ENCODE measurements at places on chromosomes 6 and 20.

DNA sequence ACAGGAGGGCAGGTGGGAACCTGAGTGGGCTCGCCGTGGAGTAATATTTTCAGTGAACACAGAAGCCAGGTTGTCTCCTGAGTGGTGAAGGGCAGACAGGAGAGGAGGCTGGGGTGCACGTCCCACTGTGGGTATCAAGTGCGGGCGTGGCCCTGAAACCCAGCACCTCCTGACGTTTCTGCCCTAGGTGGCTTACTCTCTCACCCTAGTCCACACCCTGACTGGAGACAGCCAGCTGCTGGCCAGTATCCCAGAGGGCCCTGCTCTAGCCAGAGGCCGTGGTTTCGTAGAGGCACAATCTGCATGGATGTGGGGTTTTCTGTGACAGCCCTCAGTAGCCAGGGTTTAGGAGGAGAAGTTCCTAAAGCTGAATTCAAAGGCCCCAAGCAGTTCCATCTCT, 86.7 kb downstream of the TRERF1 start:
- no peak for DNase-seq

- no peak for DNase-seq
Measured at GRCh38 chr20:1337441-1337840, 8.5 kb upstream of the SDCBP2 start.

DNA sequence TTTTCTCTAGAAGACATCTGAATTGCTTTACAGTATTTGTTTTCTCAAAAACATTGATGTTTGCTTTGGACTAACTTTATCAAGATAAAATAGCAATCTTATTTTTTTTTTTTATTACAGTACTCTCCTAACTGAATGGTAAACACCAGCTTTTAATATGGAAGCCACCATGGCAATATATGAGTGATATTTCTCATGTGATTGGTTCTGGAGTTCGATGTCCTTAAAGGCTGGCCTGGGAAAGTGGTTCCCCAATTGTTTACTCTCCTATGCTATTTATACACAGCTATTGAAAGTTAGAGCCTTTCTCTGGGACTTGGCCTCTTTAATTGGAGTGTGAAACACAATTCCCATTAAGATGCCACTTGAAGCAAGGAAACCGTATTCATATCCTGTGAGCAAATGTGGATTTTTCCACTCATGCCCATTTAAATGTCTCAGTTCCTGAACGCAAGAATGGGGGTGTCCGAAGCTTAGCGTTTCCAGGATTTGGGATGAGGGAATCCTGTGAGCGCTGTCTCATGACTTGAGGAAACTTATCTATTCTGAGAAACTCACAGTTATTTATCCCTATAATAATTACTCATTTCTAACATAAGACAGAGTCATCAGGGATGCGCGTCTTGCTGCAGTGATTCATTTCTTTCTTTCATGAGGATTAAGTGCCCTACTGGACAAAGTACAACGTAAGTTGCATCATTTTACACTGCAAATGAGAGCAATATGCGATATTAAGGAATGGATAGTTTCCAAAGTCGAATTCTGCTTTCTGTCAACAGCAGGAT, 143.3 kb upstream of the PREP start:
- no peak for DNase-seq

GRCh38 chr20:50513169-50514034, 3.2 kb downstream of the PTPN1 start:
- no peak for DNase-seq

DNA sequence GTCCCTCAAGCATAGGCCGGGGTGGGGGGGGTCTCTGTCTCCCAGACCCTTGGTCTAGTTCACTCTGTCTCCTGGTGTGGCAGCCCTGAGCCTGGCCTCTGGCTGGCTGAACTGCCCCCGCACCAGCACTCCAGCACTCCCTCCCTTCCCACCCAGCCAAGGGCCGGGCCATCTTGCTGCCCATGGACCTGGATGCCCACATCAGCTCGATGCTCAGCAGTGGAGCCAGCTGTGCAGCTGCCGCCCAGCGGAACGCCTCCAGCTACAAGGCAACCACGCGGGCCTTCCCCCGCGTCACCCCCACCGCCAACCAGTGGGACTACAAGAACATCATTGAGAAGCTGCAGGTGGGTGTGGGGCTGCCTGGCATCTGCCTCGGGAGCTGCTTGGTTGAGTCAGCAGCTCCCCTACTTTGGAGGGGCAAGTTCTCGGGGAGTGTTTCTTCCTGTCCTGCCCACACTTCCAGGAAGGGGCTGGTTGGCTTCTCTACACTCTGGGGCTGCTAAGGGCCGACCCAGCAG, 28.4 kb downstream of the UQCC2 start:
- DNase-seq = no peak

DNA sequence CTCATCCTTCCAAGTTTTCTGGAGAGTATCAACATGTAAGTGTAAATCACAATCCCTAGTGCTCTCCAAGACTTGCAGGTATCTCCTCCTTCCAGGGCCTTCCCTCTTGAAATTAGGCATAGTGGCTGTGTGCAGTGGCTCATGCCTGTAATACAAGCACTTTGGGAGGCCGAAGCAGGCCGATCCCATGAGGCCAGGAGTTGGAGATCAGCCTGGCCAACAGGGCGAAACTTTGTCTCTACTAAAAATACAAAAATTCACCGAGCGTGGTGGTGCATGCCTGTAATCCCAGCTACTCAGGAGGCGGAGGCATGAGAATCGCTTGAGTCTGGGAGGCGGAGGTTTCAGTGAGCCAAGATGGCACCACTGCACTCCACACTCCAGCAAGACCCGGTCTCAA, 9.4 kb upstream of the ANGPT4 start:
- DNase-seq = no peak

GRCh38 chr20:37299718-37300528, 10.5 kb downstream of the MANBAL start:
- no peak for DNase-seq

- peak; percentile 50 for DNase-seq
Measured at GRCh38 chr6:85015396-85015990, 251.1 kb upstream of the TBX18 start.

- no peak for DNase-seq
Measured at GRCh38 chr6:45537539-45537938, 159.8 kb upstream of the SUPT3H start.

Measured in SJSA1 (cell line).